Substantia nigra (tissue), 51 donors: ENCODE measurements at places on chromosomes 16 and 17.

DNA sequence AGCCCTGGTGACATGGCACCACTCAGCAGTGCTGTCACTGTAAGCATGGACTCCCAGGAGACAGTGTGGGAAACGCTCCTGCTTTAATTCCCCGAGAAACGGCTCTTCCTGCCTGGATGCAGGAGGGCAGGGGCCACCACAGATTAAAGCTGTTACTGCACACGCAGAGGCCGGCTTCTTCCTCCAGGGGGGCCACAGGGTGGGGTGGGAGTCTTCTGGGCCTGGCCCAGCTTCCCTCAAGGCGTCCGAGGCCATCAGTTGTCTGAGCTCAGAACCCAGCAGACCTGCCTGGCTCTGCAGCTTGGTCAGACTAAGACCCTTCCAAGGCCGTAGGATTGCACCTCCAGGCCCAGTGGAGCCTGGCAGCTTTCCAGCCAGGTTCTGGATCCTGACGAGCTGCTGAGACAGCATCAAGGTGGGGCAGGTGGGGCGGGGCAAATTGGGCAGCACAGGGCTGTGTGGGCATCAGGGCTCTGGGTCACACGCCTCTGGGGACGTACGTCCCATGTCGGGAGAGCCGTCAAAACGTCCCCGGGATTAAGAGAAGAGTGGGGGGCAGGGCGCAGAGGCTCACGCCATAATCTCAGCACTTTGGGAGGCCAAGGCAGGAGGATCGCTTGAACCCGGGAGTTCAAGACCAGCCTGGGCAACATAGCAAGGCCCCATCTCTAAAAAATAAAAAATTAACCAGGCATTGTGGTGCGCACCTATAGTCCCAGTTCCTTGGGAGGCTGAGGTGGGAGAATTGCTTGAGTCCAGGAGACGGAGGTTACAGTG is 5.0 kb upstream of the CAPN15 start:
- no peak for DNase-seq

- no peak for DNase-seq
Measured at GRCh38 chr16:89908236-89908635, 10.4 kb upstream of the MC1R start.

DNA sequence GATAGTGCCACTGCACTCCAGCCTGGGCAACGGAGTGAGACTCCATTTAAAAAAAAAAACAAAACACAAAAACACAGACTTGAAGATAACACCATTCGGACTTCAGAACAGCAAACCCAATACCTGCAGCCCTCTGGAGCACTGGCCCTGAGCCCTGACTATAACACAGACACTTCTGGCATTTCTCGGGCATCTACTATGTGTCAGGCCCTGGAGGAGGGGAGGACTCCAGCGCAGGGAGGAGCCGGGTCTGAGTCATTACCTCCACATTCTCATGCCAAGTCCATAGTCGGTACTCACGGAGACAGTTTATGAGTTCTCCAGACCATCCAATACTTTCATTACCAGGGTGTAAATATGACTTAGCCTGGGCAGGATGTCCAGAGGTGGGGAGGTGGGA is 48.8 kb downstream of the PITPNM3 start:
- DNase-seq = no peak

DNA sequence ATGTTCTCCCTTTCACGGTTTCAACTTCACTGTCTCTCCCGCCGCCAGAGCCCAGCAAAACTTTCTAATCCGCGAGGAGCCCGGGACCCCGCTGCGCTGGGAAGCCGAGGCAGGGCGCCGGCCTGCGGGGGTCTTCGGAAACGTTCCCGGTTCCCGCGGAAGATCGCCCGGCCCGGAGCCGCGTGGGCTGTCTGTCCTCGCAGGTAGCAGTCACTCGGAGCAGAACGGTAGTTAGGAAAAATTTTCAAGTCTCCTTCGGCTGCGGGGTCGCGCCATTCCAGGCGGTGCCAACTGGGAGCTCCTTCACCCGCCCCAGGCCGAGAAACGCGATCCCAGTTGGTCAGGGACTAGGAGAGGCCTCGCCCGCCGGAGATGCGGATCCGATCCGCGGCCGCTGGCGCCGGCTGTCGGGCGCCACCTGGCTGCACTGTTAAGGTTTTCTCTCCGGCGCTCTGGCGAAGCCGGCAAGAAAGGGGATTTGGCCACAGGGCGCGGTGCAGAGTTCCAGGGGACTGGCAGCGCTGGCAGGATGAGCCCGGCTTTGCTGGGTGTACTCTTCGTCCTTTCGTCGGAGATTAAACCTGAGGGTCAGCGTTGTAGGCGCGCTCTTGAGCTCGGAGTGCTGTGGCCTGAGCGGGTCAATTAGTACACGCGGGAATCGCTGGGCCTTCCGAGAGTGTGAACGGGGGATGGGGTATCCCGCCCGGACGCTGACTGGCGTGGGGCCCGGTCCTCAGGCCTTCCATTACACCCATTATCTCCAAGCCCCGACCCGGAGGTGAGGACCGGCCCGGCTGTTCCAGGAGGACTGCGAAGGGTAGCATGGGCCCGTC is 135.4 kb downstream of the KCNJ12 start:
- DNase-seq = peak; percentile 44

DNA sequence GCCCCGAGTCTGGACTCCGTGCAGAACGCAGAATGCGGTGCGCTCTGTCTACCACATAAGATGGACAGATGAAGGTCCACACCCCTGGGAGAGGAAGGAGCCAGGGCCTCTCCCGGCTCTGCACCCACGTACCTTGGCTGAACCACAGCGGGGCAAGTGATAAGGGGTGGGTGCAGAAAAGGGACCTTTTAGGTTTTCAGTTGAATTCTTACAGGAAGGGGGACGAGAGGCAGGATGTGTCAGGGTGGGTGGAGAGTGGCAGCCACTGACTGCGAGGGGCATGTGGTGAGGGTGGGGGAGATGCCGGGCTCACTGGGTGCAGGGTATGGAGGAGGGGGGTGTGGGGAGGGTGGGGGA is 372 bp downstream of the CD300A start:
- no peak for DNase-seq
